ENCODE measurements at places on chromosomes 5 and 9.

- no peak for DNase-seq
These were observed 47.3 kb upstream of the GALNT10 start for GRCh38 chr5:154143211-154143641.

- no peak for DNase-seq
These were observed 3.8 kb upstream of the ATP6V0E1 start for GRCh38 chr5:172979778-172980177.

DNA sequence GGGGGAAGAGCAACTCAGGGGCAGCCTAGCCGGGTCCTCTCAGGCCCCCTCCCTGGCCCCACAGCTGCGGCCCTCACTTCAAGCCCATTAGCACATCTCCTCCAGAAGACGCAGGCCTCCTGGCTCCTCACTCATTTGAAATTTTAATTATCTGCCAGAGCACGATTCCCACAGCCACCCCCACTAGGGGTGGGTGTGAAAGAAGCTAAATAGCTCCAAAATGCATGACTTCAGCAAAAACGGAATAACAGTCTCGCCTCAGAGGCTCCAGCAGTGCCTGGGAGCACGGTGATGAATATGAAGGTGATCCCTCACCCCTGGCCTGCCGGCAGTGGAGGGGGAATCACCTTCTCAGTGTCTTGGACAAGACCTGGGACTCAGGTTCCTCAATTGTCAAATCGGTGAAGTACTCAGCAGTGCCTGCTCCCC, 61.1 kb upstream of the HRH2 start:
- DNase-seq = no peak

DNA sequence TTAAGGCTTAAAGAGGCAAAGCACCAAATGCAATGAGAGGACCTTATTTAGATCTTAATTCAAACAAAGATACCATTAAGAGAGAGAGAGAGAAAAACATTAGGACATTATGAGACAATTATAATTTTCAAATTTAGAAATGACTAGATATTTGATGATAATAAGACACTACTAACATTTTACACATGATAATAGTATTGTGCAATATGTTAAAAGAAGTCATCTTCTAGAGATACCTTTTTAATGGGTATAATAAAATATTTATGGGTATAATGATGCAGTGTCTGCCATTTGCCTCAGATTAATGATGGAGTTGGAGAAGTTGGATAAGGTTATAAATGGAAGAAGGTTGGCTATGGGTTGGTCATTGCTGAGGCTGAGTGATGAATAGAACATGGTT, 21.2 kb downstream of the SPAAR start:
- no peak for DNase-seq

DNA sequence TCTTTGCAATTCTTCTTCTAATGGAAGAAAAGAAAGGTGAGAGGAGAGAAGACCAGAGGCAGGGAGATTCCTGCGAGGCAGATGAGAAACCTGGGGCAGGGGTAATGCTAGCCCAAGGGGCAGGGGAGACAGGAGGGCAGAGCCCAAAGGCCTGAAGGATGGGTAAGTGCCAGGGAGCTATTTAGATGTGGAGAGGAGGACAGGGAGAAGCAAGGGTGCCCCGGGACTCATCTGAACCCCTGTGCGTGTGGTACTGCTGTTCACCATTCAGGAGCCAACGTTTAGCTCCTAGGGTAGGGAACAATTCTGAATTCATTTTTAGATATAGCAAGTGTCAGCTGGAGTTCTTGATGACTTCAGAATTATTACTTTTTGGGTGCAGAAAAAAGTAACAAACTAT, 122.7 kb upstream of the ALDH1B1 start:
- no peak for DNase-seq

Data from posterior cingulate gyrus (tissue), 11 donors.